ENCODE measurements at places on chromosomes 7 and 10.

- DNase-seq = peak; percentile 83
Observed at GRCh38 chr7:130901209-130901783, 167.3 kb upstream of the KLF14 start.

DNA sequence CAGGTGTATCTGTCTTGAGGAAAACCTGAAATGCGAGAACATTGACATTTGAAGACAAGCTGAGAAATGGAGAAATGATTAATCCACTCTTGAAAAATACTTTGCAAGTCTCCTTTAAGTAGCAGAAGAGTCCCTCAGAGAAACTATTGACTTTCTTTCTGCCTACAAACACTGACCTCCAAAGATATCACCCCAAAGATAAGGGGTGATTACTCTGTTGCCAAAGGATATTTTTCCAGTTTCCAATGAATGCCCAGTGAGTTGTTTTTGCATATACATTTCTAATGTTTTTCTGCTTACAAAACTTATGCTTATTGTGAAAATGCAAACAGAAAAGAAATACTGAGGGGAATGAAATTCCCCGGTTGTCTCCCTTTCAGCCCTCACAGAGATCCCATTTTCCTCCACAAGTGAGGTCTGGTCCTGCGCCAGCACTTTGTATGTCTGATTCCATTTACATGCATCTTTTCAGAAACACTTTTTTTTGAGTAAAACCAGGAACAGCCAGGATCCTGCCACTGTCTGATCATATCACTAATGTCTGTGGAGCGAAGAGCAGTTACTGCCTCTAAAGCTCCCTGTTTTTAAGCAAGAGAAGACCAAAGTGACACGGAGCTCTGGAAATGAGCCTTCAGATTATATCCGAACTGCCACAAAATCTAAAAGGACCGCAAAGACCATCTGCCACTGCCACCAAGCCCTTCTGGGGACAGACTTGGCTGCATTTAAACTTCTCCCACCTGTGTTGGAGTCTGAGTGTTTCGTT, 82.9 kb upstream of the PDCD4 start:
- no peak for DNase-seq

- no peak for DNase-seq
Observed at GRCh38 chr7:30181736-30182522, 47.1 kb downstream of the MTURN start.

DNA sequence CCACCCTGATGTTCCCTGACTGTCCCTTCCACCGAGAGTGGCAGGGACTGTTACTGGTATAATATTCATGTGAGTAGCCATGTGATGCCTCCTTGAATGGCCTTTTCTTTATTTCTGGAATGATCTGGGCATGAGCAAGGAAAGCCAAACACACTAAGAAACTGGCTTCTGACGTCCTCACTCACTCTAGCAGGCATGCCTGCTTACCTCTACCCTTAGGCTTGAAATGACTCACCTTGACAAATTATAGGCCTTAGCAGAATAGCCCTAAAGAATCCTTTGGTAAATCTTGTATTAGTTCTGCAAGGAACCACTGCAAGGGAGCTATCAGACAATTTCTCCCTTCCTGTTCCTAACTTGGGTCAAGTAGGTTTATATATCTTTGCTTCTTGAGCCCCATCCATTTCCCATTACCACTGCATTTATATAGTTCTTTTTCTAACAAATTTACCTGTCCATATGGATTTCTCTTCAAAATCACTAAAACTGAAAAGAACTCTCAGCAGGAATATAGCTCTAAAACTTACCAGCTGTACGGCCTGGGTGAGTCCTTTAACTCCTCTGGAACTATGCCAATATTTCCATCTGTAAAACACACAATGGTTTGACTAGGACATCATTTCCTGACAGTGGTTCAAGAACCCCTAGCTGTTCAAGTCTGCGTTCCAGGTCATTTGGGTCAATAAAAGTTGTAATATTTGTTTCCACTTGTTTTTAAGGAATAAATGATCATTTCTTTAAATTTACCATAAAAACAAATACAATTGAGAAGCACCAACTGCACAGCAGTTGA, 13.0 kb upstream of the NDUFA5 start:
- no peak for DNase-seq

GRCh38 chr7:1883834-1884582, 213.9 kb downstream of the ELFN1 start:
- DNase-seq = no peak

DNA sequence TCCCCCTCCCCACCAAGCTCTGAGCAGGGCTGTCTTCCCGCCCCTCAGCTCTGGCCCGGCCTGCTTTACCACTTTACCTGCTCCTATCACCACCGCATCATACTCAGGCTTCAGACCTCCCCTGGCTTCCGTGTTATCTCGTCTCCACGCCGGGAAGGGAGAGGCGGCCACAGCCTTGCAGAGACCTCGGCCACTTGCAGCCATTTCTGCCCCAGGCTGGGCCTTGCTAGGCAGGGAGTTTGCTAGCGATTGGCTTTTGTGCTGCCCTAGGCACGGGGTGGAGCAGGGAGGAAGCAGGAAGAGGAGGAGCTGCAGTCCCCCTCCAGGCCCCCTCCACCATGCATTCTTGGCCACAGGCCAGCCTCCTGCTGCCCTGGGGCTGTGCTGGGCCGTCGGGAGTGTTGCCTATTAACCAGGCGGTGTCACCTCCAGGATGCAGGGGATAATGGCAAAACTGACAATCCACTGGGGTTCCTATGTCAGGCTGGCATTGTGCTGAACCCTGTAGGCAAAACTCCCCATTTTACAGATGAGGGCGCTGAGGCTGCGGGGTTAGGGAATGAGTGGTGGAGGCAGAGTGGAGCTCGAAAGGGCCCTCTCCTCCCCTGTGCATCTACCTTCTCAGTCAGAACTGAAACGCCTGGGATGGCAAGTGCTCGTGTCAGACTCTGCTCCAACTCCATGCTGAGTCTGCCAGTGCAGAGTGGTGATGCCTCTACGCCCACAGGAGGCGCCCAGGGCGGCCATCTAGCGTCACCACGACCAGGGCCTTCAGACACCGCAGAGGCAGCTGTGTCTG, at the start of gene PYROXD2:
Gene PYROXD2, minus strand, starts transcription at position 251 of the 799 bp plus-strand sequence. Its CDS starts 47 bp downstream, at position 204.
- peak; percentile 93 for DNase-seq

DNA sequence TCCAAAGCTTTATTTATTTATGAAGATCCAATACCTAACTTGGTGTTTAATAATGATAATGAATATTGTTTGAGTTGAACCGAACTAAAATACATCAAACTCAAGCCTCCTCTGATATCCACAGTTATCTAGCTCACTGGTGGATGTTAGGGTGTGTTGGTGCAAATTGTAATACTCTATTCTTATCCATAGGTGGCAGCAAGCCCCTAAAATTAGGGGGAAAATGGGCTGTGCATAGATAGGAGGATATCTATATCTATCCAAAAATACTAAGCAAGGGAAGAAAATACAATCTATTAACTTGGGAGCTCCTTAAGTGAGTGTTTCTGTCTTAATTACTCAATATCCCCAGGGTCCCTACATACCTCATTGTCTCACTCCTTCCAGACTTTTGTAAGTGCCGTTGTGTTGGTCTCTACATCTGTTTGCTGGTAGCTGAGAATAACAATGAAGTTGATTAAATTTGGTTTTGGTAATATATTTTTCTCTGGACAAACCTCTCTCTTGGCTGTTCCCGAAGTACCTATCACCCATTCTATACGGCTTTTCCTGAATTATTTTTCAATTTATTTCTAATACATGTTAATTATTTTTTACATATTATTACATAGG, 55.0 kb upstream of the VWDE start:
- DNase-seq = no peak

DNA sequence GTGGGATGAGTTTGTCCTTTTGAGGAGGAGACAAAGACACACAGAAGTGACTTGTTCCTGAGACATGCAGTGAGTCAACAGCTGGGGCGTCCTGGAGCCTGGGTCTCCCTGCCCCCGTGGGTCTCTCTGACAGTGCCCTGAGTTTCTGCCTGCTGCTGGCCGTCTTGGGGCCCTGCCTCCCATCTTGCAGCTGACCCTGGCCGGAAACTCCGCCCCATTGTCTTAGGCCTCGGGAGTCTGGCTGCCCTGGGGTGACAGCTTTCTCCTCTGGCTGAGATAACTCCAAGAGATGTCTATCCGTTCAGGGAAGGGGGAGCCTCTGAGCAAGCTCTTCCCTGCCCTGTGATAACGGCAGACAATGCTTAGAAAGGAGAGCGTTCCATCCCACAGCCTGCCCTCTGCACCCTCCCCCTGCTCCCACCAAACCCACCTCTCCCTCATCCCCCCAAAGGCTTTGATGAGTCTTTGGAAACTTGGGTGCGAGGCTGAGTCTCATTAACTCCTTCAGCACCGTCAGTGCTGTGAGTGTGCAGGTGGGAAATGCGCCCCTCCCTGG, 69.5 kb upstream of the PODXL start:
- no peak for DNase-seq

DNA sequence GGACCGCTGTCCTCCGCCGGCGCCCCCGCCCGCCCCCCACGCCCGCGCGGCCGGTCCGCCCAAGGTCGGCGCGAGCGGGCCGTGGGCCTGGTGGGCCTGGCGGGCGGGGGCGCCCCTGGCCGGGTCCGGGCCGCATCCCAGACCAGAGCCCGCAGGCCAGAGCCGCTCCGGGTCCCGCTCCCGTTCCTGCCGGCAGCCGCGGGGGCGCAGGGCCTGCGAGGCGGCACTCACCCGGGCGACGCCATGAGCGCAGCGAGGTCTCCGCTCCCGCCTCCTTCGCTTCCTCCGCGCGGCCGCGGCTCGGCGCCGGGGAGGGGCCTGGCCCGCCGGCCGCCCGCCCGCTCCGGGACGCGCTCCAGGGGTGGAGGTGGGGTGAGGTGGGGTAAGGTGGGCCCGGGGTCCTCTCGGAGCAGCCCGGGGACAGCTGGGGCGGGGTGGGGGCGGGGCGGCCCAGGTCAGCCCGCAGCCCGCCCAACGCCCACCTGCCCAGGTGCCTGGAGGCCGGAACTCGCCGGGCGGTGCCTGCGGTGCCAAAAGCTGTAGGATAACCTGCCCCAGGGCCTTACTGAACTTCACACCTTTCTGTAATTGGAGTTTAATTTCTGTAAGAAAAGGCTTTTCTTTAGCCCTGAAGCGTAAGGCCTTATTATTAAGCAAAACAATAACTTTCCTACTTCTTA, at the start of gene URGCP:
Gene URGCP, minus strand, starts transcription at position 266 of the 680 bp plus-strand sequence. Its CDS starts 21 bp downstream, at position 245.
- DNase-seq = no peak

GRCh38 chr7:6157685-6158423, 114.6 kb downstream of the CYTH3 start:
- DNase-seq = no peak

DNA sequence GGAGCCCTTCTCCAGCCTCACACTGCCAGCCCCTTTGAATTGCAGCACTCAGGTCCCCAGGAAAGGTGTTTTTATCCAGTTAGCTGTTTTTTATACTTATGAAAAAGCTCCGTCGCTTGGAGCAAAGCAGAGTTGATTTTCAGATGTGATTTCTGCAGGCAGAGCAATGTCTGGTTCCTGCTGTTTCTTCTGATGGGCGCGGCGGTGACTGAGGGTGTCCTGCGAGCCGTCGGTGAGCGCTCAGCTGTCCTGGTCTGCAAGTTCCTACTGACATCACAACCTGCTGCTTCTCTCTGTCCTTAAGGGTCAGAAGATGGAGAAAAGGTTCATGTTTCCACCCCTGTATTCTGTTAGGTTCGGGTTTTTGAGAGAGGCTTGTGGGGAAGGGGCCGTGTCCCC, 109.6 kb upstream of the FAM20C start:
- DNase-seq = peak; percentile 24

GRCh38 chr7:155222061-155222460, 75.6 kb upstream of the INSIG1 start:
- no peak for DNase-seq

GRCh38 chr7:52695973-52696595, 339.3 kb upstream of the POM121L12 start:
- DNase-seq = no peak

DNA sequence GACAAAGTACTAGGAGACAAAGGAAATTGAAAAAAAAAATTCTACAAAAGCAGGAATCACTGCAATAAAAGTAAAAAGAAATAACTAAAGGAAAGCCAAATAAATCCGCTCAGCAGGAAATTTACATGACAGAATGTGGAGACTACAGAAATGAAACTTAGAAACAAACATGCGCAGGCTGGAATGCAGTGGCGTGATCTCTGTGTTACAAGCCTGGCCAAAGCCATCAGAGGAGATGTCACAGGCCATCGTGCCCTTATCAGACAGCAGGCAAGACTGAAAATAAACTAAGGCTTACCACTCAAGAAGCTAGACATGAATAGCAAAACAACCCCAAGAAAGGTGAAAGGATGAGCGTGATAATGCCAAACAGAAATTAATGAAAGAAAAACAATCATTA, 6.3 kb upstream of the CAMK2B start:
- no peak for DNase-seq

DNA sequence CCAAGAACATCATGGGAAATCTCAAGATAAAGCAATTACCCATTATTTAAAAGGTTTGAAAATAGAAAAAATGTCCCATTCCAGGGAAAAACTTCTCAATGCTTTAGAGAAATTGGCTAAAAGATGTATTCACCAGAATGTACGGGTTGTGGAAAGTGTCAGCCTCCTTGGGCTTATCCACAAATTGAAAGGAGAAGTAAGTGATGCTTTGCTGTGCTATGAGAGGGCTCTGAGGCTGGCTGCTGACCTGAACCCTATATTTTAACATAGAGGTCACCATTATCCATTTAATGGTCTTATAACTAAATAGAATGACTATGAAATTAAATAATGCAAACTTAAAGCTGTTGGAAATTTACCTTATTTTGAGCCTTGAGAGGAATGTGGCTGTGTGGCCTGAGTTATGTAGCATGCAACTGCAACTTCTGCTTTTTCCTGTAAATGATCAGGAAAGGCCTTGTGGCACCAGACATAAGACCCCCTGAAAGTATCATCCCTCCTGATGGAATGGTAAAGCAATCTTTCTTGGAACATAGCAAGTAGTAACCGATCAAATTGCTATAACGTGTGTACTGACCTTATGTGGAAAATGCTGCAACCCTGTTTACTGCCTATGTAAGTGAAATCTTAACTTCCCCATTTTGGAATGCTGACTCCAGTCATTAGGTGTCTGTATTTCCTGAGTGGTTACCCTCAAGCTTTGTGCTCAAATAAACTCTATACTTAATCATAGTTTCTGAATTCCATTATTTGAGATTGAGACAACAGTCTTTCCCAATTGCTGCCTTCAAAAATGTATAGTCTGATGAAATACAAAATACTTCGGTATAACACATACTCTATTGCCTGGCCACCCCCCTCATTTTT, 6.9 kb downstream of the IFIT1B start:
- no peak for DNase-seq

- DNase-seq = no peak
Observed at GRCh38 chr7:142696456-142697179, 52.7 kb upstream of the PRSS1 start.

All from coronary artery (tissue), 2 donors.